Caco-2 (cell line): ENCODE measurements at places on chromosomes 2 and 18. TPM values are rescaled to one million over a fixed set of nuclear protein-coding genes. Genes with fewer than 3 reads are reported as not detected.

PAX3 gene
- total RNA-seq = not detected in 2 replicates

DNA sequence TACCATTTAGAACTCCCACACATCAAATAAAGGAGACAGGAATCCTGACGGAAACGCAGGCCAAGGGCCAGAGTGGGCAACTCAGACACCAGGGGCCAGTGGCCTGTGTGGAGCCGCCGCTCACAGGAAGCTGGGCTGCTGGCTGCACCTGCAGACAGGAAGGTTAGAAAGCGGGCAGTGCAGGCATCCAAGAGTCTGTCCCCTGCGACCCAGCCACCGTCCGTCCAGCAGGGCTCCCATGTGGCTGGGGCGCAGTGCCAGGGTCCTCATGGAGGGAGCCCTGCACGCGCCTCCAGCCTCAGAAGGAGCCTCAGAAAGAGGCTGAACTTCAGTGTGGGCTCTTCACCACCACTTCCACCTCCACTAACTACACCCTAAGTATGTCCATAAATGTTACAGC lies 2.5 kb upstream of the ANO7 start:
- no peak for DNase-seq

DNA sequence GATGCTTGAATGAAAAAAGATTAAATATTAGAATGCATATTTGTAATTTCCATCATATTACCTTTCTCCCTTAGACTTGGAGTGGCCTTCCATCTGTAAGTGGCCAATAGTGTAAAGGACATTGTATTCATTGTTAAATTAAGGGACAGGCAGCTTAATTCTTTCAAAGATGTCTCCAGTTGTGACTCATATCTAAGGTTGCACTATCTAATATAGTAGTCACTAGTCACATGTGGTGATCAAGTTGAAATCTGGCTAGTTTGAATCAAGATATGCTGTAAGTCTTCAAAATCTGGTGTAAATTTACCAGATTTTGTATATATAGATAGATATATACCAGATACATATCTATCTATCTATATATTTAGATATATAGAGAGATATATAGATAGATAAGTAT lies 52.4 kb upstream of the AGPS start:
- no peak for DNase-seq

DNA sequence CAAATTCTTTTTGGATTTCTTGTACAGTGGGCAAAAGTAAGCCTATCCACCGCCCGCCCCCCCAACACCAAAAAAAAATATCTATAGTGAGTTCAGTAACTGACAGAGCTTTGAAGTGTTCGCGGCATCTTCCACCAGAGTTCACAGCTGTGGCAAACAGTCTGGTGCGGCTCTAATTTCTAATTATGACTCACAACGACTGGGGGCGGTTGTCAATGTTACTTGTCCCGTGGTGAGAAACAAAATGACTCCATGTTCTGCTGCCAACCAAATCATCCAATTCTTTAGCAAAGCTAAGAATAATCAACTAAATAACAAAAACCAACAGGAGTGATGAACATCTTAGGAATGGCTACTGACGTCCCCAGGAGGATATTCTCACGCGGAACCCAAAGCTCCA lies 392.5 kb upstream of the SALL3 start:
- no peak for DNase-seq

DNA sequence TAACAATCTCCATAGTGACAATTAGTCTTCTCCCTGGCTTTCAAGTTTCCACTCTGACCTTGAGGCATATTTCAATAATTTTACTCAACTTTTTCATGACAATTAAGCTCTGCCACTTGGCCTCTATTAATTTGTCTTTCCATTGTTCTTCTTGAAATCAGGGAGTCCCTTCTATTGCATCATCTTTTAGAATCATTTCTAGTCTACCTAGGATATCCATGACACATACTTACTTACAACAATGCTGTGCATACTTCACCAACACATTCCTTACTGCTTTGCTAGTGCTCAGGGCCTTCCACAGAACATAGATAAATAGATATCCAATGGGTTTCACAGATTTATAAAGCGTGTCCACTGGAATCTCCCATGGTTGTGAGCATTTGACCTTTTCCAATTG lies 331.5 kb upstream of the LRP1B start:
- no peak for DNase-seq

GRCh38 chr2:197134206-197134605 lies 176.4 kb downstream of the ANKRD44 start:
- no peak for DNase-seq

- no peak for DNase-seq
Measured at GRCh38 chr2:47309472-47309951, 93.4 kb upstream of the MSH2 start.
